CD4-positive, alpha-beta T cell treated with Interleukin-6 at 100 ng/mL for 8 hours (primary cell): ENCODE measurements at places on chromosomes 3 and 15.

- DNase-seq = peak; percentile 57
Observed at GRCh38 chr15:38440353-38441129, 13.4 kb upstream of the FAM98B start.

GRCh38 chr15:77421370-77421700 is 647 bp downstream of the HMG20A start:
- no peak for DNase-seq

DNA sequence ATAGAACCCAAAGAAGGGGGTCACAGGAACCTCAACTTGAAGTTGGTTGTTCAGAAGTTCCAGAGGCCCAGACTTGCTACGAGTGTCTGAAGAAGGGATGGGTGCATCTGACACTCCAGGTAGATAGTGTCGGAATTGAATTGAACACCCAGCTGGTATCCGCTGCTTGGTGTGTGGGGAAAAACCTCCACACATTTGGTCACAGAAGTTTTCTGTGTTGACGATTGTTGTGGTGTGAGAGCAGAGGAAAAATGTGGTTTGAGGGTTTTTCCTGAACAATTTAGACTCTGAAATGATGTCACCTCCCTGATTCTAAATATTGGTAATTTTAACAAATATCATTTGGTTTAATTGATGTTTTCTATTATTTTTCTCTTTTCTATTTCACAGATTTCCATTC is 218.8 kb upstream of the CTNNB1 start:
- no peak for DNase-seq

- DNase-seq = no peak
Observed at GRCh38 chr3:93989241-93989640, 9.3 kb downstream of the ARL13B start.

- no peak for DNase-seq
Observed at GRCh38 chr3:25428789-25429335, 799 bp downstream of the RARB start.

GRCh38 chr3:132641837-132642538 is 17.6 kb downstream of the ACAD11 start:
- DNase-seq = peak; percentile 8

- DNase-seq = no peak
Observed at GRCh38 chr3:183331498-183331897, 78.4 kb downstream of the B3GNT5 start.

DNA sequence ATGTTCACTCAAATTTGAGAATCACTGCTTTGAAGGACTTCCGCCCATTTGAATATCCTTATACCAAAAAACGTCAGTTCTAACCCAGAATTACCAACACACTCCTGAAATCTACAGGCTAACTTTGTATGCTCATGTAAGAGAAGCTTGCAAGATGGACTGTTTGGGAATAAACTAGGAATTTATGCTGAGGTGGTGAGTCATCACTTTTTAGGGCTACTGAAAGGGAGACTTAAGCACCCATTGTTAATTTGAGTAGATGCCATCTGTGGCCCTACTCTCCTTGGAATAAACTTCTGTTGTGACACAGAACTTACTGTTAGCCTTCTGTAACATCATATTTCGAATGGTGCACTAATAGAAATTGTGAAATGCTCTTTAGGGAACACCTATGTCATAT is 74.6 kb downstream of the FGF12 start:
- DNase-seq = no peak

DNA sequence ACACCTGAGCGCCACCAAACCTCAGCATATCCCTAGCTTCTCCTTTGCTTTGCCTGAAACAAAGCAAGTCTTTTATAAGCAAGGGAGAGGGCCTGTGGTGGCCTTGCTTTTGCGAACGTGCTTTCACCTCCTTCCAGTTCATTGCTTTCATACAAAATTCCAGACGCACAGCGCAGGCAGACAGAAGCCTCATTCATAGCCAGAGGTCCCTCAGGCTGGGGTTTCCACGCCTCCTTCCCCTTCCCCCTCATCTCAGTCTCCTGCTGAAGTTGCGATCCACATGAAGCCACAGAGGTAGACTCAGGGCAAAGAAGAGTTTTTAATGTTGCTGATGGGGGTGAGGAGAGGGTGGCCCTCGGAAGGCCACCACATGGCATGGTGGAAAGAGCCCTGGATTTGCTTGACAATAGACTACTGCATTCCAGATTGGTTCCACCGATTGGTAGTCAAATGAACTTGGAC is 59.4 kb upstream of the FLNB start:
- no peak for DNase-seq

DNA sequence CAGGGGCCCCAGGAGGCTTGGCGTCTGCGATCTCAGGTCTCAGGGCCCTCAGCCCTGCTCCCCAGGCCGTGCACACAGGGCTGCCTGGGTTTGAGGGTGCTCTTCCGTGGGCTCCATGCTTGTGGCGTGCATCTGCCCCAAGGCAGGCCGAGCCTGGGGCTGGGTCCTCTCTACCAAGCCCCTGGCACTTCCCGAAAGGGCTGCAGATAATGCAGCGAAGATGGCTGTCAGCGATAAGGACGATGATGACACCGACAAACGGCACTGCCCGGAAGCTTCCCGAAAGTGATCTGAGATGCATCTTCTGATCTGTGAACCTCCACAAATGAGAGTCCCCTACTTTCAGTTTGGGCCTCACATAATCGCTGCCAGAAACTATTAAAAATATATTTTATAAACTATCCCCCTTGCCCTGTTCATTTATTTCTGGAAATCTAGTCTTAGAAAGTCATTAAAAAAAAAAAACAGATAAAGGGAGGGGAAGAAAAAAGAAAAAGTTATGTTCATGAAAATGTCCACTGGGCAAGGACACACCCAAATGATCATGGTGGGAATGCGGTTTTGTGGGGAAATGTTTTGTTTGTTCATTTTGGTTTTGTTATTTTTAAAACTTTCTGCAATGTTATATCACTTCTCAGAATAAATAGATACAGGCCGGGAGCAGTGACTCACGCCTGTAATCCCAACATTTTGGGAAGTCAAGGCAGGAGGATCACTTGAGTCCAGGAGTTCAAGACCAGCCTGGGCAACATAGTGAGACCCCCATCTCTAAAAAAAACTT is 51.5 kb downstream of the RPN1 start:
- DNase-seq = no peak

GRCh38 chr3:168956076-168956475 is 707.4 kb downstream of the MECOM start:
- no peak for DNase-seq
